Stimulated activated CD4-positive, alpha-beta T cell treated with anti-CD3 and anti-CD28 coated beads, Interleukin-1b, Interleukin-23, amount 100 ng/mL, for 1 hour (primary cell): ENCODE measurements at places on chromosomes 1 and 21.

- no peak for DNase-seq
Observed at GRCh38 chr21:34546542-34546941, 34.5 kb upstream of the KCNE1 start.

DNA sequence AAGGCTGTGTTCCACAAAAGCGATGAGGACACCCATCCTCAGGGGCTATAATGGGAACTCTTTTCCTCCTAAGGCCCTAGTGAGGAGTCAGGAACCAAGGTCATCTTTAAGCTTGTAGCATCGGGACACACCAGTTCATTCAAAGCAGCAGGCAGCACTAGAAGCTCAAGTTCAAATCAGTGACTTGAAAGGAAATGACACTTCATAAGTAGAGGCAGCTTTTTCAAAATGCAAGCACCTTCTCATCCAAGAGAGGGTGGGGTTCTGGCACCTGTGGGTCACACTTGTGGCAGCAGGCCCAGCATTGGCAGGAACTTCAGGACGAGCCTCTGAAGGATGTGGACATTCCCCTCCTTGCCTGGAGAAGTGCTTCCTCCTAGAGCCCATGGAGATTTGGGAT, 496.3 kb downstream of the KIF26B start:
- DNase-seq: no peak

DNA sequence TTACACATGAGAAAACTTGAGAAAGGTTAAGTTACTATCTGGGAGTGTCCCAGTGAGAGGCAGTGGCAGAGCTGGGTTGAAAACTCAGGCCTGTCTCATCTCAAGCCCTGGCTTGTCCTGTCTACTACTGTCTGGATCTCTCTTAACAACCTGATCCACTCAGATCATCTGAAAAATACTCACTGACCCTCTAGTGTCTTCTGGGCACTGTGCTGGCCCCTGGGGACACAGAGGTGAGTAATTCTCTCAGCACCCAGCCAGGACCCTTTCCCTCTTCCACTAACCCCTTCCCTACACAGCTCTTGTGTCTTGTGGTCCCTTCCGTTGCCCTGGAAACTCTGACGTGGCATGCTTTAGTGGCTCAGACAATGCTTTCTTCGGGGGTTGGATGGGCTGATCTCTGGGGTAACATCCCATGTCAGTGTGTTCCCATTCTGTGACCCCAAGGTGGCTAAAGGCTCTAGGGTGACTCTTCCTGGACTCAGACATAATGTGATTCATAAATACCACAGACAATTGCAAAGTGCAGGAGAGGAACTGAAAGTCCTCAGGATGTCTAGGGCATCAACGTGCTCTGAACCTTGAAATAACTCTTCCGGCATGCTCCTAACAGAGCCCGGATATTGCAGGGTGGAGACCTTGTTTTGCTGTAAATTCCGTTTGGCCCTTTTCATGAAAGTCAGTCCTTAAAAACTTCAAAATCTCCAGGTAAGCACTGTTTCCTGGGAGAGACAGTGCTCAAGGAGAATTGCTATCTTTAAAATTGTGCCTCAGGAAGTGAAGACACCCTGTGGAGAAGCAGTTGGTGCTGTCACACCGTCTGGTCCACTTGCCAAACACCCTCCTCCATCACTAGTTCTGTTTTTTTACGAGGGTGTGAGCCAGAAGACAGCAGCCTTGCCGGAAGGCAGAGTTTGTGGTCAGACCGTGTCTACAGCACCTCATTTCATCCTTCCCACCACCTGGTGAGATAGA, 4.0 kb downstream of the SHISAL2A start:
- DNase-seq: peak; percentile 48

- no peak for DNase-seq
Observed at GRCh38 chr21:41321908-41322495, 5.4 kb downstream of the FAM3B start.

GRCh38 chr1:208078752-208079151, 165.4 kb downstream of the PLXNA2 start:
- DNase-seq: no peak

DNA sequence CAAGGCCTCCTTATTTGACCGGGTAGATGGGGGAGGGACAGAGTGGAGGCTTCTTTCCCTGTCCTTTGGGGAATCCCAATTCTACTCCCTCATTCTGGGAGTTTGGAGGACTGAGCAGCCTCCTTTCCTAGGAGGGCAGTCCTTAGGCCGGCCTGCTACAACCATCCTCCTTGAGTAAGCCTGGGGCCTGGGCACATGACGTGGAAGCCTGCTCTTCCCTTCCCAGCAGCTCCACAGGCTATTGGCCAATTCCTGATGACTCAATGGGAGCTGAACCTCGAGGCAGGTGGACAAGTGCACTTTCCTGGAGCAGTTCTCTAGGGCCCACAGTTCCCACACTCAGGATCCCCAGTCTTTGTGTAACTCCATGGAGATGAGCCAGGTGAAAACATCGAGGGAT, 3.1 kb downstream of the KCNA10 start:
- DNase-seq: no peak

- DNase-seq: no peak
Observed at GRCh38 chr1:246035060-246035541, 472.0 kb downstream of the SMYD3 start.
